ENCODE measurements at places on chromosomes 1 and 21. TPM values are rescaled to one million over a fixed set of nuclear protein-coding genes. Genes with fewer than 3 reads are reported as not detected.

- no peak for DNase-seq
Observed at GRCh38 chr1:160193832-160194736, 3.7 kb downstream of the CASQ1 start.

GRCh38 chr1:16605532-16606505 is 7.5 kb downstream of the NBPF1 start:
- no peak for DNase-seq

IGSF21 gene
- not detected for total RNA-seq

DNA sequence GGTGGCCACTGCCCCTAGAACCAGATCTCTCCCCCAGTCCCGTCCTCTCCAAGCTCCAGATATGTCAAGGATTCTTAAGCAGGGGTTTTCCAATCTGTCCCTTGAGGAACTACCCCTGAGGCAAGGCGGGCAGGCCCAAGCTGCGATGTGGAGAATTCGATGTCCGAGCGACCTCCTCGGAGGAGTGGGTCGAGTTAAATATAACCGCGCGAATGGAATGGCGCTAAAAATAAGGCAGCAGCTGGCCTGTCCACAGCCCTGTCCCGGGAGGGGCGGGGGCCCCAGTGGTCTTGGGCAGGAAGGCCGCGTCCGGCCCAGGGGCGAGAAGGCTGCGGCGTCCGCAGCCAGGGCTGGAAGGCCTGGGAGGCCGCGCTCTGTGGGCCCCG is 5.8 kb upstream of the FOXD3 start:
- no peak for DNase-seq

A3GALT2 gene
- total RNA-seq: not detected

LRRC3 gene
- total RNA-seq: under 0.01 TPM

DNA sequence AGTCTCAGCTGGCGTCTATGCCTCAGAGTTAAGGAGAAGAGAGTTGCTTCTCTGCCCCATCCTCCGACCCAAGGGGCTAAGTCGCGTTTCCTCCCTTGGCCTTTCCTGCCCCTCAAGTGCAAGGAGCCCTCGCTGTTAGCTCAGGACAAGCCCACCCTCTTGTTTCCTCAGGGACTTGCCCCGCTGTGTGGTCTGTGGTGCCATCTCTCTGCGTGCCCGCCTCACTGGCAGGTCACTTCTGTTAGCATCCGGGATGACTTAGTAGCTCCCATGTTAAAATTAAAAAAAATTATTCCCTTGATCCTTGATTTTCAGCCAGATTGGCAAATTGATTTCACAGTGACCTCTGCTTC is 96.5 kb downstream of the PCBP3 start:
- no peak for DNase-seq

XCL2 gene
- not detected for total RNA-seq

- peak; percentile 16 for DNase-seq
Observed at GRCh38 chr1:245604979-245605378, 450.2 kb downstream of the KIF26B start.

DNA sequence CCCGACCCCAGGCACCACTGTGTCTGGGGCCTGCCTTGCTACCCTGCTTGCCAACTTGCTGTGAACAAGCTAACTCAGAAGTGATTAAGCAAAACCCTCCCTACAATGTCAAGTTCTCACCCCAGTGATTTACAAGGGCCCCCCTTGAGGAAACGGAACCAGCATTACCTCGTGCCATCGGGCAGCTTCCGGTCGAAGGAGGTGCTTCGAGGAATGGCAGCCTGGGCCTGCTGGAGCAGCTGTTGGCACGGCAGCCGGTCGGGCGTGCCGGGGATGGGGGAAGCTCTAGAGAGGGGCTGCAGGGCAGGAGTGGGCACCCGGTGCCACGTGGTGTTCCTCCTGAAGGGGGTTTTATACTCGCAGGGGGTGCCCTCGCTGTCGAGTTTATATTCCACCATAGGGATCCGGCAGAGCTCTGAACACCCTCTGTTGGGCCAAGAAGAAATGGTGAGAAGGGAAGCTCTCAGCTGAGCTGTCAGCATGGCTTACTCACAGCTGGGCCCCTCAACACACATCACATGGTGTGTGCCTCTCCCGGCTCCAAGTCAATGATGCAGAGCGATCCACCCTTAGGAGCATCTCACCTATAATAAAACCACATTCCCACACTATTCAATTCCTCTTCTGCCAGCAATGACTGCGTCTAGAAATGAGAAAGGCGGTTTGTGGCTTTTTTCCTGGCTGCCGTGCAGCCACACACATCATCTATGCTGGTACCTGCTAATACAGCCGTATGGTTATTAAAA is 184.4 kb downstream of the SIPA1L2 start:
- peak; percentile 22 for DNase-seq

PLA2G2D gene
- not detected for total RNA-seq

- DNase-seq: no peak
Observed at GRCh38 chr1:76293831-76294230, 219.3 kb downstream of the ST6GALNAC3 start.

- peak; percentile 70 for DNase-seq
Observed at GRCh38 chr1:198234520-198235251, 77.9 kb downstream of the NEK7 start.

GRCh38 chr1:46133181-46133658 is 791 bp upstream of the PIK3R3 start:
- DNase-seq: no peak

FCAMR gene
- total RNA-seq: not detected

GRCh38 chr1:36323636-36324352 is at the start of gene EVA1B:
Gene EVA1B (minus strand): TSS chr1:36323645. CDS start chr1:36323037, 608 bp downstream.
- peak; percentile 82 for DNase-seq

CSMD2 gene
- 0.28 TPM for total RNA-seq

GRCh38 chr21:31041295-31042079 is 3.2 kb upstream of the KRTAP19-8 start:
- no peak for DNase-seq

IQCC gene
- 2.2 TPM for total RNA-seq

TNFRSF8 gene
- total RNA-seq: under 0.01 TPM

DNAH14 gene
- total RNA-seq: 2.7 TPM

CACNA1S gene
- total RNA-seq: not detected

DNA sequence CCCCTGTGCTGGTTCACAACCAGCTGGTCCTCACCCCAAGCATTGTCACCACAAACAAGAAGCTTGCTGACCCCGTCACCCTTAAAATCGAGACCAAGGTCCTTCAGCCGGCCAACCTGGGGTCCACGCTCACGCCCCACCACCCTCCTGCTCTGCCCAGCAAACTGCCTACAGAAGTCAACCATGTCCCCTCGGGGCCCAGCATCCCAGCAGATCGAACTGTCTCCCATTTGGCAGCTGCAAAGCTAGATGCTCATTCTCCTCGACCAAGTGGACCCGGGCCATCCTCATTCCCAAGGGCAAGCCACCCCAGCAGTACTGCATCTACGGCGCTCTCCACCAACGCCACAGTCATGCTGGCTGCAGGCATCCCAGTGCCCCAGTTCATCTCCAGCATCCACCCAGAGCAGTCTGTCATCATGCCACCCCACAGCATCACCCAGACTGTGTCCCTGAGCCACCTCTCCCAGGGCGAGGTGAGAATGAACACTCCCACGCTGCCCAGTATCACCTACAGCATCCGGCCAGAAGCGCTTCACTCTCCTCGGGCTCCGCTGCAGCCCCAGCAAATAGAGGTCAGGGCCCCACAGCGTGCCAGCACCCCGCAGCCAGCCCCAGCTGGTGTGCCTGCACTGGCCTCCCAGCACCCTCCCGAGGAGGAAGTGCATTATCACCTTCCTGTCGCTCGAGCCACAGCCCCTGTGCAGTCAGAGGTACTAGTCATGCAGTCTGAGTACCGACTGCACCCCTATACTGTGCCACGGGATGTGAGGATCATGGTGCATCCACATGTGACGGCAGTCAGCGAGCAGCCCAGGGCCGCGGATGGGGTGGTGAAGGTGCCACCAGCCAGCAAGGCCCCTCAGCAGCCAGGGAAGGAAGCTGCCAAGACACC is 40.6 kb downstream of the ZBTB17 start:
- DNase-seq: no peak

DRAXIN gene
- under 0.01 TPM for total RNA-seq

DNA sequence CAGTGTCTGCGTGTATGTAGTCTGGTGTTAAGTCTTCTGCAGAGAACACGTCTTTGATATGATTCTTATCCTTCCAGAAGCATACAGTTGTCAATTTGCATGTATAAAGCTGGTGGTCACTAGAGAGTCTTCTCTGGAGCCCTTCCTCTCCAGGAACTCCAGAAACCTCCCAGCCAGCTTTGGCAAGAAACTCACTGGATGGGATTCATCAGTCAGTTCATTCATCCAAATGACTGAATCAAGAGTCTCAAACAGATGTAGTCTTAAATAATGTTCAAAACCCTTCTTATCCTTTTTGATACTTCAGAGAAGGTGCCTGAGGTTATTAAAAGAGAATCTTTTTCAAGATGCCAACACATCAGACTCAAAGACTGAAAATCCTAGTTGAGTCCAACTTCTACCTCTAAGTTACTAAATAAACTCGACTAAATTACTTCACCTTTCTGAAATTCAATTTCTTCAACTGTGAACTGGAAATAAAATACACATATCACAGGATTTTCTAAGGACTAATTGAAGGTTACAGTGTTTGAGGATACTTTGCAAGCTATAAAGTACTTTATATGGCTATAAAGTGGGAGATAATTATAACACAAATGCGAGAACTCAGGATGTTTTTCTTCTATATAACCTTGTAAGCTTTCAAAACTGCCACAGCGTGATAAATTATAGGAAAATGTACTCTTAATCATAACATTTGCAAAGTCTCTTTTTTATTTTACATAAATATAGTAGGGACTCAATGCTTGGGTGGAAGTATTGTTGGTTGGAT is 252.4 kb downstream of the FGGY start:
- no peak for DNase-seq

DNA sequence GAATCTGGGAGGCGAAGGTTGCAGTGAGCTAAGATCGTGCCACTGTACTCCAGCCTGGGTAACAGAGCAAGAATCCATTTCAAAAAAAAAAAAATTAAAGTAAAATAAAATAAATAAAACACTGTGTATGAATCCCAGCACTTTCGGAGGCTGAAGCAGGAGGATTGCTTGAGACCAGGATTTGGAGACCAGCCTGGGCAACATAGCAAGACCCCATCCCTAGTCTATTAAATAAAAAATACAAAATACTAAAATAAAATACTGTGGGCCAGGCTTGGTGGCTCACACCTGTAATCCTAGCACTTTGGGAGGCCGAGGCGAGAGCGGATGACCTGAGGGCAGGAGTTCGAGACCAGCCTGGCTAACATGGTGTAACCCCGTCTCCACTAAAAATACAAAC is 4.2 kb upstream of the BNIPL start:
- DNase-seq: no peak

ERICH3 gene
- total RNA-seq: not detected

GRCh38 chr1:244044423-244044822 is 6.7 kb upstream of the ZBTB18 start:
- no peak for DNase-seq

GRCh38 chr1:56029319-56030003 is 549.9 kb downstream of the PLPP3 start:
- DNase-seq: peak; percentile 5

KLHDC9 gene
- 0.18 TPM for total RNA-seq

GRCh38 chr1:77888781-77889642 is 588 bp downstream of the NEXN start:
- DNase-seq: peak; percentile 81

- peak; percentile 70 for DNase-seq
Observed at GRCh38 chr21:15774590-15774989, 44.8 kb downstream of the USP25 start.

KRTCAP2 gene
- total RNA-seq: 76.7 TPM

GRCh38 chr1:65001231-65001792 is 35.0 kb upstream of the JAK1 start:
- DNase-seq: peak; percentile 68
